ENCODE measurements at places on chromosomes 7 and 10.

- DNase-seq: no peak
Measured at GRCh38 chr7:94939395-94939794, 32.0 kb downstream of the PPP1R9A start.

- DNase-seq: no peak
Measured at GRCh38 chr7:115137816-115138215, 215.9 kb downstream of the MDFIC start.

GRCh38 chr7:1407892-1408291 is 51.4 kb downstream of the MICALL2 start:
- no peak for DNase-seq

DNA sequence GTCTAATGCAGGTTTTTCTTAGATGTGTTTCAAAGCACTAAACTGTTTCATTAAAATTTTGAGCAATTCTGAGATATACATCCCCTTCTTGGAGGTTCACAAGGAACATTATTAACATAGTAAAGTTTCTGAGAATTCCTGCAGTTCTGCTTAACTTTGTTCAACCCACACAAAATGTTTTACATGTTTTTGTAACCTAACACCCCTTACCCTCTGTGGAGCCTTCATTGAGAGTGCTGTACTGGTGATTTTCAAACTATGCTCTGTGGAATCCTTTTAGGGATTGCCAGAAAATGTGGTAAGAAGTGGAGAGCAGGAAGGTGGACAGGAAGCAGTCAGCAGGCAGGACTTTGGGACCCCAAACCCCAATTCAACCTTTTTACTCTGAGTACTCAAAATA is 53.6 kb upstream of the ABCB5 start:
- DNase-seq: no peak

- no peak for DNase-seq
Measured at GRCh38 chr10:62709200-62709599, 95.3 kb upstream of the ADO start.

GRCh38 chr7:100472854-100473499 is 6.0 kb downstream of the TSC22D4 start:
- peak; percentile 60 for DNase-seq

GRCh38 chr7:14902589-14903067 is at the start of gene DGKB:
Gene DGKB (minus strand): TSS chr7:14902751.
- peak; percentile 9 for DNase-seq

- DNase-seq: no peak
Measured at GRCh38 chr10:93226619-93227018, 152.9 kb downstream of the CYP26A1 start.

GRCh38 chr7:96121752-96122151 is 200.1 kb downstream of the SLC25A13 start:
- no peak for DNase-seq

DNA sequence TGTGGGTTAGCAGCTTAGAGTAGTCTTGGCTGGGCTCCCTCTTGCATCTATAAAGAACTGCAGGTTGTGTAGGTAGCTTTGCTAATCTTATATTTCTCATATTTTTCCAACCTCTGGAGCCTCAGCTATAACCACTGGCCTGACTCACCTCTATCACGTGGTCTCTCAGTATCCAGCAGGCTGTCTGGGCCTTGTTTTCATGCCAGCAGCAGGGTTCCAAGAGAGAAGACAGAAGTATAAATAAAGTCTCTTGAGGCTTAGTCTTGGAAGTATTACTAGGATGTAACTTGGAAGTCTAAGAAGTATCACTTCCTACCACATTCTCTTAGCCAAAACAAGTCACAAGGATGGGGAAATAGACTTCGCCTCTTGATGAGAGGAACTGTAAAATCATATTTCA is 73.3 kb downstream of the WIPF3 start:
- peak; percentile 14 for DNase-seq

- DNase-seq: peak; percentile 72
Measured at GRCh38 chr10:11164803-11165590, 147.3 kb downstream of the CELF2 start.

DNA sequence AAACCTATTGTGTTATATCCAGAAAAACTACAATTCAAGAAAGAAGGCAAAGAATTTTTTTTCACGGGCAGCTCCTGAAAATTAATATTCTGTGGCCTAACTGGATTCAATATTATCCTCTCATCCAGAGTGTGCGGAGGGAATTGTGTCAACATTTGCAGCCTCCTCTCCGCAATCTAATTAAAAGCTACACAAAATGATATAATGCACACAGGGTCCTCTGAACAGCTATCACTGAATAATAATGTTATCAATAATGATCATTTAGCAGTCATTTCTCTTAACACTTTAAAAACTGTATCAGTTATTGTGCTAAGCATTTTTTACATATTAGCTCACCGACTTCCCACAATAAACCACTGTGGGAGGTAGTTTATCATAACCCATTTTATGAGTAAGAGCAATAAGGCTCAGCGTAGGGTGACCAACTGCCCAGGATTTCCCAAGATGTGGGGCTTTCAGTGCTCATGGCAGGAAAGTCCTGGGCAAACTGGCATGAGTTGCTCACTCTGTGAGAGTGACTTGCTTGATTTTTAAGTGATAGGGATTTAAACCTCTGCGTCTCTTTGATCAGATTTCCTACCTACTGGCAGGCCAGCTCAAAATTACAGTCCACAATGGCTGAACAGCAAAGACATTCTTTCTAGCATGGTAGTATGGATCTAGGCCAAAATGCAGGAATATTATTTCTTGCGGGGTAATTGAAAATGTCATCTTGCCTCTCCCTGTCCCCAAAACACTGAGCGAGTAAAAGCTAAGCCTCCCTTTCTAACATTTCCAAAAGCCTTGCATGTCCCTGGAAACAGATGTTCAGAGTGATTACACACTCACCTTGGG is 65.7 kb downstream of the AOAH start:
- DNase-seq: peak; percentile 98

- peak; percentile 44 for DNase-seq
Measured at GRCh38 chr7:80681272-80681885, 42.9 kb downstream of the CD36 start.

DNA sequence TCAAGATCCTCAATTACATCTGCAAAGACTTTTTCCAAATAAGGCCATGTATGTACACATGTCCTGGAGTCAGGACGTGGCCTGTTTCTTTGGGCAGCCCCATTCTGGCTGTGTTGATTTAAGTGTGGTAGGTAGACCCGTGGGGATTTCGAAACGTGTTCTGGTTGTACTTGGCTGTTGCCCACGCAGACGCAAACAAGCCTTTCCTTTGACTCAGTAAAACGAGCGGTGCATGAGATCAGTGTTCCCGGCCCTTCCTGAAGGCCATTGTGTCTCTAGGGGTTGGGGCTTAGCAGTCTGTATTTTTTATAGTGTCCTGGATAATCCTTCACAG is 64.8 kb upstream of the DNAJB6 start:
- peak; percentile 75 for DNase-seq

- DNase-seq: no peak
Measured at GRCh38 chr10:71244431-71245419, 32.4 kb downstream of the UNC5B start.

DNA sequence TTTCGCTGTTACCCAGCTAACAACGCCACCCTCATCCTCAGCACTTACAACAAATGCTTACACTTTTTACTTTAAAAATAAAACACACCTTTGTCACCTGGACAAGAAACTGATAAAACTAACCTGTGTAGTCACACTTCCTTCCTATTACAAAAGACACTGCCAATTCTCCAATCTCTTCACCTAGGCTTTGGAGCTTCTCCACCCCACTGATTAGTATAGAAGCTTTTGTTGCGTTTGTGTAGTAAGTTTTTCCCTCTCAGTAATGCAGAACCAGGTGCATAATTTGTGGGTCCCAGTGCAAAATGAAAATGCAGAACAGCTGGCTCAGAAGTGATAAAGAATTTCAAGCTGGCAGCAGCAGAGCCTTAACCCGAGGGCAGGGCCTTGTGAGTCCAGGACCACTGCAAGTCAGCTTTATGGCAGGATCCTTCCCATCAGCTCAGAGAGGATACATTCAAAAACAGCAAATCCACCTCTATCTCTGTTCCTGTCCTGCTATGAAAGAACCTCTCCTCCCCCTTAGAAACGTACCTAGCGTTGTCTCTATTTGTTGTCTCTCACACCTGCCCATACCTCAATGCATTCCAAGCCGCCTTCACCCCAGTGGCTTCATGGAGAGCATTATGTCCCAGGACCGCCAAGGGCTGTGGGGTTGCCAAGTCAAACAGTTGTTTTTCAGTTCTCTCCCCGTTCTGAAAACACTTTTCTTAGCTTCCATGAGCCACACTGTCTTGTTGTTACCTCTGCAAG is 40.3 kb upstream of the EGFR start:
- DNase-seq: no peak

DNA sequence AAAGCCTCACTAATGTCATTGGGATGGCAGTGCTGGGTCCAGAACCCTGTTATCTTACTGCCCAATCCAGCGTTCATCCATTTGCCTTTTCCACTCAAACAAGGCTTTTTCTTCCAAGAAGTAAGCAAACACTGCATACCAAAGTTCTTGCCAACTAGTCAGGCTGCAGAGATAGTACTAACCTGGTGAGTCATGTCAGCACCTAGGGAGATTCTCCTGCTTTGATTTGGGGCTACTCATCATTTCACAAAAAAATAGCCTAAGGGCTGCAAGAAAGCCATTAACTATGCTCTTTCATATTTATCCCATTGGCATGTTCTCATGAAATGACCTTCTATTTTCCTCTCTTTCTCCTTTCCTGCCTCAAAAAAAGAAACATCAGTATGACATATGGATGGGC is 142.6 kb downstream of the TWIST1 start:
- DNase-seq: peak; percentile 34

- no peak for DNase-seq
Measured at GRCh38 chr7:83270407-83270806, 107.7 kb upstream of the PCLO start.

- no peak for DNase-seq
Measured at GRCh38 chr10:71600849-71601248, 118.7 kb downstream of the C10orf105 start.

- DNase-seq: no peak
Measured at GRCh38 chr7:221978-222715, 29.8 kb downstream of the FAM20C start.

DNA sequence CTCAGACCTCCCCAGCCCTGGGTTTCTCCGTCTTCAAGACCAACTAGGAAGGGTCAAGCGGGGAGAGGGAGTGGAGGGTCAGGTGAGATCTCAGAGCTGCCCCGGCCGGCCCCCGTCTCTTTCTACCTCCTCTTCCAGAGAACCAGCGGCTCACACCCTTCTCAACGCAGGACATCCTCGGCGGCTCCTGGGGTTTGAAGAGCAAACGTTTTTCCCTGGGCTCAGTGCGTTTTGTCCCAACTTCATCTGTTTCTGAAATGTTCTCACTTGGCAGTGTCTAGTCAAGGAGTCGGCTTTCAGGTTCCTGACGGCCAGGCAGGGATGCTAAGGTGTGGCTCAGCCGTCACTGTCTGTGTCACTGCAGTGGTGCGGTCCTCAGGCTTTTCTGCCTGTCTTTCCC is 416.4 kb upstream of the FOXK1 start:
- DNase-seq: no peak

DNA sequence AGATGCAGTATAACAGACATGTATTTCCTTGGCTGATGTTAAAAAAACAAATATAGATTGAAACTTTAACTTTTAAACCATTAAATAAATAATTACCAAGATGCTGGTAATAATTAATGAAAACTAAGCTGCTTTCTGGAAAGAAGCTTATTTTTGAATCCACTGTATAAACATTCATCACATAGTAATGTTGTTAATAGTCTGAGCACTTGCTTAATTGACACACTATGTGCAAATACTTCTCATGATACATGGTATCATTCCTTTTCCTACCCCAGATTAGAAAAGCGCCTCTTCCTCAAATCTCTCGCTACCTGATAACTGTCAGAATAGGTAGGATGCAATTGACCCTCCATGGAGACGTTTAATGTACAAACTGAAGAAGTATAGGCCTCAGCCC is 15.0 kb upstream of the COL28A1 start:
- DNase-seq: peak; percentile 51

- no peak for DNase-seq
Measured at GRCh38 chr10:31620226-31621151, 301.5 kb downstream of the ZEB1 start.

DNA sequence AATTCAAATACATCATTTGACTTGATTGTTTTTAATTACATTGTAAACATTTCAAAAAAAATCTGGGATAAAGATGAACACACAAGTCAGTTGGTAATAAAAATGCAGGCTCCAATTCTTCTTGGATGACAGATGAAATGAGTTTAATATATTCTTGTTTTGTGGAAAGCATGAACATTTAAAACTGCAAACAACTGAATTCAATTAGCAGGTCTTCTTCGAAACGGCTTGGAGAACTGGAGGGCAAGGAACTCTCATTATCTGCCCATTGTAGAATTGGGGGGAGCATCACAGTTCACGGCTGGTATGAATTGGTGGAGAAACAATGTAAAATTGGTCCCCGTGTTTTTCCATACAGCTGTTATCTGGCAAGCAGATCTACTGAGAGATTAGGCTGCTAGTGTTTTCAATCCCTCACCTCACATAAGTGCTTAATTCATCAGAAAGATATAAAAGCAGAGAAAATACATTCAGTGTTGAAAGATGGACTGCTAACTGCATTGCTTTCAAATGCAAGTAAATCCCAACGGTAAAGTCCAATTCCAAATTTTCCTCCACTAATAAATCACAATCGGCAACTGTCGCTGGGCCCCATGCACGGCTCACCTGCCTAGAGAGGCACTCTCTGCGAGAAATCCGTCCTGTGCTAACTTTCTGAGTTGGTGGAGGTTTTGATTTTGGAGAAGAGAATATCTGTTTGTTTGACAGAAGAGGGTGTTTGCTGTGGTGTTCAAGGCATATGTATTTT is 199.5 kb downstream of the ZNF438 start:
- DNase-seq: no peak

- DNase-seq: peak; percentile 39
Measured at GRCh38 chr10:62063795-62064472, 162.4 kb downstream of the ARID5B start.

DNA sequence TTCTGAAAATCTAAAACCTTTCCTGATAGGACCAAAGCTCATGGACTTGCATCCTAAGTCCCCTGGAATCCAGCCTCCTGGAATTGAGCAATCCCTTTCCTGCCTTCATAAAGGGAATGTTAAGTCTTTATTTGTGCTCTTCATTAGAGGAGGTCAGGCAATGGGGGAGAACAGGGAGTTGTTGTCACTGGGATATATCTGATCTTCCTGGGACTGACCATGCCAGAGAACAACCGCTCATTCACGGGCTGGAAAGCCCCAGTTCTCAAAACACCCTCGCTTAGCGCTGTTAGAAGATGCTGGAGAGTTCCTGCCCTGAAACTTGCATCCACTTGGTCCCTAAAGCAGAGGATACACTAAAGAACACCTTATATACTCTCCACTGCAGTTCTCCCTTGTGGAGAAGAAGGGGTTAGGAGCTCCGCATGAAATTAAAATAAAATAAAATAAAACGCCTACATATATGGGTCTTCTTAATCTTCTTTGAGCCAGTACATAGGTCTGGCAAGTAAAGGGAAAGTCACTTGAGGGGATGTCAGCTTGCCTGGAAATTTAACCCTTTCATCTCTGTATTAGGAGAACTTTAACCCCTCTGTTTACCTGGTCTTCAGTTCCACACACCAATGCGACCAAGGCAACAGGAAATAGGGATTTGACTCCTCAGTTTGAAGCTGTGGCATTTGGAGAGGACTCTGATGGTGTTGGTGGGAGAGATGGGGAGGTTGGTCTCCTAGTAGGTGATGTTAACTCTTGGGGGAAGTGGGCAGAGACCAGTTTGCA is 1.2 kb downstream of the SORCS1 start:
- no peak for DNase-seq

All from kidney tubule cell (primary cell).